ENCODE measurements at places on chromosomes 1 and 21.
A peak's percentile ranks its signal among the peaks of the same experiment; 100 is the strongest.

- peak; percentile 58 for DNase-seq
Measured at GRCh38 chr1:167482184-167482583, 36.1 kb downstream of the CD247 start.

GRCh38 chr1:225554216-225554812 lies 98.6 kb downstream of the ENAH start:
- no peak for DNase-seq

DNA sequence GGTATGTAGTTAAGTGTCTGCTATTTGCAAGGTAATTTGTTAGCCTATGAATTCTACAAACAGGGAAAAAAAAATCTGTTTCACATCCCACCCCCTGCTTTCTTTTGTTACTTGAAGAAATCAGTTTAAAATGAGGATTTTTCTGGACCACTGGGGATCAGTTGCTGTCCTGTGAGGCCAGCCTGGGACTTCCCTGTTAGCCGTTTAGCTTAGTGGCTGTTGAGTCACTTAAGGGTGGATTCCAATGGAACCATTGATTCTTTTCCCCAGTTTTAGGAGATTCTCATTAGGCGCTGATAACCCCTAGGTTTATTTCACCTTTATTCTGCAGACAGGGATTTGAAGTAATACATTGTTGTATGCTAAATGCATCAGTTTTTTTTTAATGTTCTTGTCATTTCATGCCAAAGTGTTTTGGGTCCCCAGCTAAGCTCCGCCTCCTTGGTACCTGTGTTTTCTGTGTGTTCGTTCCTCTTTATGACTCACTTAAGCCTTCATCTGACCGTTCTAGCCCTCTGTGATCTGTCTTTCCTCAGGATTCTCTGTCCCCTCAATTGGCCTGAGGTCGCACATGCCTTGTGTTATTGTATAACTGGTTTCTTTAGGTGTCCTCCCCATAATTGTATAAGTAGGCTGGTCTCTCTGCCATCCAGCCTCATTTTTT lies 59.3 kb downstream of the NOS1AP start:
- no peak for DNase-seq

- DNase-seq = no peak
Measured at GRCh38 chr21:36073181-36073580, 3.4 kb downstream of the CBR1 start.

- no peak for DNase-seq
Measured at GRCh38 chr1:233514946-233515391, 98.9 kb upstream of the KCNK1 start.

DNA sequence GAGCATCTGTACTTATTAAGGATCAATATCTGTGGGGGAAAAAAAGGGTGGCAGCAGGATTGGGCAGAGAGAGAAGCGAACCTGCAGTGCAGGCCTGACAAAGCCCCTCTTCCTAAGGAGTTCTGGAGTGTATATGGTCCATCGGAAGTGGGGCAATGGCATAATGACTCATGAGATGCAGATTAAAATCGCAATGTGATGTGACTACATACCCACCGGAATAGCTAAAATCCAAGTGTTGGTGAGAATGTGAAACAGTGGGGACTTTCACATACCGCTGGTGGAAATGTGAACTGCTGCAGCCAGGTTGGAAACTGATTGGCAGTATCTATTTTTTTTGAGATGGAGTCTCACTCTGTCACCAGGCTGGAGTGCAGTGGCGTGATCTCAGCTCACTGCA lies 8.2 kb upstream of the CREG1 start:
- no peak for DNase-seq

GRCh38 chr1:92538413-92539061 lies 51.8 kb upstream of the GFI1 start:
- DNase-seq = peak; percentile 43

- no peak for DNase-seq
Measured at GRCh38 chr1:171990371-171990770, 149.1 kb downstream of the DNM3 start.

- no peak for DNase-seq
Measured at GRCh38 chr1:64348270-64348960, 121.5 kb upstream of the CACHD1 start.

GRCh38 chr1:175840787-175841186 lies 97.4 kb upstream of the TNR start:
- DNase-seq = no peak

DNA sequence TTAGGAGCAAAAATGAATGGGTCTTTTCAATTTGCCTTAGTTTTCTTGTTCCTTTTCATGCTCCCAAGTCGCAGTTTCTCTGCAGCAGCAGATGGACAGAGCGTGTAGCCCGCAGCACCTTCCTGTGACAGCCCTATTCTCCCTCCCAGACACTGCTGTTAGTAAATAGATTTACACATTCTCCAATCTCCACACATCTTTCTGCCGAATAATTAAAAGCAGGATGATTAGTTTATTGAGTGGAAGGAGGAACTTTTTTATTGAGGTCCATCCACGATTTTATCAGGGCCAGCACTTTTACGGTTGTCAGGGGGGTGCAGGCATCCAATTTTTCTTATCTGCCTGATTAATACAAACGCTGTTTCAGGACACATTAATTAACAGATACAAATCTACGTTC lies 98.2 kb upstream of the USH2A start:
- no peak for DNase-seq

- DNase-seq = no peak
Measured at GRCh38 chr1:18481190-18481920, 625 bp downstream of the KLHDC7A start.

GRCh38 chr1:154429118-154429517 lies 24.0 kb downstream of the IL6R start:
- no peak for DNase-seq

GRCh38 chr1:117605164-117605773 lies 579 bp upstream of the TENT5C start:
- no peak for DNase-seq

DNA sequence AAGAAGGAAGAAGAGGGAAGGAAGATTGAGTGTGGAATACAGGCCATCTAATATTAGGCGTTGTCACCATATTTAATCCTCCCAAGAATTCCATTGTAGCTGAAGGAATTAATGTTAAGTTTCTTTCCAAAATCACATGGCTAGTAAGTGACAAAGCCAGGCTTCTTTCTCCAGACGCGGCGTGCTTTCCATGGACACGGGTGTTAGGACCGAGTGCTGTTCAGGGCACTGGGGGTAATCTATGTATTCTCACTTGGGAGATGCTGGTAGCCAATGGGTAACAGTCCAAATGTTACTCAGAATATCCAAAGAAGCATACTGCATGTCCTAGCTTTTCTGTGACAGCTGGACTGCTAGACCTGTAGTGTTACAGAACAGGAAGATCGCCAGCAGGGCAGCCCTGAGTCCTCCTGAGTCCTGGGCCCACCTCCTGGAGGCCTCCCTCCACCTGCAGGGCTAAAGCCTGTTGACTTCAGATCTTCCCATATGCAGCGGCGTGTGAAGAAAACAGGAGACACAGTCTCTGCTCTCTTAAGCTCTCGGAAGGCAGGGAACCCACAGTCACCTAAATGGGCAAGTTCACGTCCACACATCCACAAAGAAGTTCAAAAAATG lies 5.3 kb downstream of the IGSF9 start:
- DNase-seq = no peak

DNA sequence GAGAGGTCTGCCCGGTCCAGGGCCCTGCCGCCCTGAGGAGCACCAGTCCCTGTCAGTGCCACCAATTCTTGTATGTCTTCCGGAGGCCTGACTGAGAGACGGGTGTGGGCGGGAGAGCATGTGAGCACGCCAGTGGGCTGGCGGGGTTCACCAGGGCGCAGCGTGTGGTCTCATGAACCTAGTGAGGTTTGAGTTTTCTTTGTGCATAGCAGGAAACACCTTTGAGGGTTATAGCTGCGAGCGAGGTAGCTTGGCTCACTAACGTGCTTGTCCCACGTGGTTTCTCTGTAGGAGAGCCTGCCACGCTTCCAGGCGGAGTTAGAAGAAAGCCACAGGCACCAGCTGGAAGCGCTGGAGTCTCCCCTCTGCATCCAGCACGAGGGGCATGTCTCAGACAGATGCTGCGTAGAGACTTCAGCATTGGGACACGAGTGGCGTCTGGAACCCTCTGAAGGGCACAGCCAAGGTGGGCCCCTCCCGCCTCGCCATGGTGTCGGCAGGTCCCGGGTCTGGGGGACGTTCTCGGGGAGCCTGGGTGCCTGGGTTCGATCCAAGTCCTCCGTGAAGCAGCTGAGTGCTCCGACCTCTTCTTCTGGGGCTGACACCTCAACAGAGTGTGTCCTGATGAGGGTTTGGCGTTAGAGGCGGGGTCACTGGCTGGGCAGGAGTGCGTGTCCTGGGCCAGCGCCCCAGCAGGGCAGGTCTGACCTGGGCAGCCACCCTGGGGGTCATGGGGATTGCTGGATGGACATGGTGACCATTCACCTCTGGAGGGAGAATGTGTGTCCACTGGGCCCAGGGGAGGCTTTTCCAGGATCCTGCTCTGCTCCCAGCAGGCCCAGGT lies 31.4 kb downstream of the PCNT start:
- DNase-seq = no peak

GRCh38 chr1:78377356-78377928 lies 113.3 kb upstream of the PTGFR start:
- no peak for DNase-seq

GRCh38 chr21:29340228-29340627 lies 41.5 kb downstream of the BACH1 start:
- no peak for DNase-seq

DNA sequence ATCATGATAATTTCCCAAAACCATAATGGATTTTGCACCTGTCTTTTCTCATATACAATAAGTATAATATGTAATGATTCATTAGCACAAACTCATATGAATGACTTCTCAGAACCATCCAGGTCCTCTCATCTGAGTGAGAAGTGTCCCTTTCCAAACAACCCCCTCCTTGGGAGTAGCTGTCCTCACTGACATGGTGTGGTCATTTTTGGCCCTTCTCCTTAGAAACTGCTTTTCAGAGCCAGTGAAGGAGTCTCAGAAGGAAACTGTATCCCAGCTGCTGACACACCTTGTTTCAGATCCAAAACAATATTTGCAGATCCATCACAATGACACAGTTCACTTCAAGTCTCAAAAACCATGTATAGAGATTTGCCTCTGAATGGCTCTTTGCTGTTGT lies 95.5 kb downstream of the MIS18A start:
- no peak for DNase-seq

DNA sequence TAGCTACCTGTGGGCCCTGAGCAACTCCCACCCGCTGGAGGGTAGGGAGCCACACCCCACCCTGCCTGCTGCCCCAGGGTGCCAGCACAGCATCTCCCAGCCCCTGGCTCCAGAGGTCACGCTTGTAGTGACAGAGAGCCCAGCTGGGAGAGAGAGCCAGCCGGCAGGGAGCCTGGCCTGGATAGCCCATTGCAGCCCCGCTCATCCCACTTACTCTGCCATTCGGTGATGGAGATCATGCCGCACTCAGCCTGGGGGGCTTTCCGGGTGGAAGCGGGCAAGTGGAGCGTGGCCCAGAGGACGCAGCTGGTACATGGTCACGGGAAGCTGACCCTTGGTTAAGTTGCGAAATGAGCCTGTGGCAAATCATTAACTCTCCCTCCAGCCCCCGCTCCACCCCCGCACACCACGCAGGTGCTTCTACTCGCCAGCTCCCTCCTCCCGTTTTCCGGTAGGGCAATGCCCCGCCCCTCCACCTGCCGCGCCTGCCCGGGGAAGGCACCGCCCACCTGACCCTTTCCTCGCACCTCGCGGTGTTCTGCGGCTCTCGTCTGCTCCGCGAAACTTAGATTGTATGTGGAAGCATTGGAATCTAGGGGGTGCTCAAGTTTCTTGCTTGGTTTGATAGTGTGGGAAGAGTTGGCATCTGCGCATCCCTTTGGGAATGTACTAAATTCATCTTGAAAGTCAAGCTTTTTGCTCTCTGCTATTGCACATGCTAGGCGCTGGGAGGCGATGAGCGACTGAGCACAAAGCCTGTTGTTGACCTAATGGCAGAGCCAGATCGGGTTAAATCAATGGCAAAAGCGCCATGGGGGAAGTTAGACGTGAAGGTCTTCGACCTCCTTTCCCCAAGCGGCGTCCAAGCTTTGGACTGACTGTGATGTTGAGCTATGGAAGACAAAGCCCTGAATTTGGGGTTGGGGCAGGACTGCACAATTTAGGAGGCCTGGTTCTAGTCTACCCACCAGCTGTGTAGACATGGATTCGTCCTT lies at the start of gene GOLT1A:
TSS of gene GOLT1A (minus strand) at position 321 of the 995 bp plus-strand sequence. CDS start at position 239, 82 bp downstream.
- DNase-seq = peak; percentile 42

GRCh38 chr1:89165811-89166210 lies 10.0 kb downstream of the GBP7 start:
- no peak for DNase-seq

DNA sequence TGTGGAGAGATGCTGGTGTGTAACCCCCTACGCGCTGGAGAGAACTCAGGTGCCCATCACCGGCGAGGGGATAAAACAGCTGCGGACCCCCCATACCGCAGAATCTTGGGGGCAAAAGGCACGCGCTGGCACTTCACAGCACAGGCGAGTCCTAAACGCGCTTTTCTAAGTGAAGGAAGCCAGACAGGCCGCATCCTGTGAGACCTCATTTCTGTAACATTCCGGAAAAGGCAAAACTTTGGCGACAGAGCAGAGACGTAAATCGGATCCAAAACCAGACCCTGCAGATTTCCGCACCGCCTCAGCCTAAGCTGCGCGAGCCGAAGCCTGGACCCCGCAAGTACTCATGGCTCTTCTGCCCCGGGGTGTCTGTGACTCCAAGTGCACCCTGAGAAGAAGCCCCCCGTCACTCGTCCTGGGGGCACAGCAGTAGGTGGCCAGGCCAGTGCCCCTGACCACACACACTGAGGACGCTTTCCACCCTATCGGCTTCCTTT lies 60.9 kb downstream of the SLX9 start:
- DNase-seq = no peak

DNA sequence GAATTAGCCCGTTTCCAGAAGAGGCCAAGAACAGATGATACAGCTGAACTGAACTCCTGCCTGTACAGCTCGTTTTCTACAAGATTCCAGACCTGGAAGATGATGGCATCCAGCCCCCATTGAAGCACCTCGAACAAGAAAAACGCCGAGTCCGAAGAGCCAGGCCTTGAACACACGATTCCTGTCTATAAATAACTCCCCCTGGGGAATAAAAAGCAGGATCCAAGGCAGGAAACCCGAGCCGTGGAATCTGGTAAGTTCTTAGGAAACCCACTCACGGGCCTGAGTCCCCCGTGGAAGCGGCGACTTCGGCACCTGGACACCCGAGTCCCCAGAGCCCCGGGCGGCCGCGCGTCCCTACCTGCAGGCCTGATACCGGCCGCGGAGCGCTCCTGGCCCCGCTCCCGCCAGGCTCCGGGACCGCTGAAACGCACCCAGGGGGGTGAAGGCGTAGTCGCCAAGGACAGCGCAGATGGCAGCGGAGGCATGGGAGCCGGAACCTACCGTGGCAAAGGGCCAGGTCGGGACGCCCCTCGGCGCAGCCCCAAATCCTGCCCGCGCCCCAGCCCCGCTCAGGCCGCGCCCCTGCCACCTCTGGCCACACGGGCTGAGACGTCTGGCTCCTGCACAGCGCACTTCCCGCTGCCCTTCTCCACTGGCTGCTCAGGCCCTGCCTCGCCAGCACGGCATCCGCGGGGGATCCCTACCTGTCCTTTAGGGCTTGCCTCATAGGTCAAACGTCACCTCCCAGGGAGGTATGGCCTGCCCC lies 14.0 kb upstream of the HLCS start:
- DNase-seq = no peak

- no peak for DNase-seq
Measured at GRCh38 chr1:61138921-61139774, 56.8 kb downstream of the NFIA start.
